ENCODE measurements at places on chromosomes 1 and 21.

DNA sequence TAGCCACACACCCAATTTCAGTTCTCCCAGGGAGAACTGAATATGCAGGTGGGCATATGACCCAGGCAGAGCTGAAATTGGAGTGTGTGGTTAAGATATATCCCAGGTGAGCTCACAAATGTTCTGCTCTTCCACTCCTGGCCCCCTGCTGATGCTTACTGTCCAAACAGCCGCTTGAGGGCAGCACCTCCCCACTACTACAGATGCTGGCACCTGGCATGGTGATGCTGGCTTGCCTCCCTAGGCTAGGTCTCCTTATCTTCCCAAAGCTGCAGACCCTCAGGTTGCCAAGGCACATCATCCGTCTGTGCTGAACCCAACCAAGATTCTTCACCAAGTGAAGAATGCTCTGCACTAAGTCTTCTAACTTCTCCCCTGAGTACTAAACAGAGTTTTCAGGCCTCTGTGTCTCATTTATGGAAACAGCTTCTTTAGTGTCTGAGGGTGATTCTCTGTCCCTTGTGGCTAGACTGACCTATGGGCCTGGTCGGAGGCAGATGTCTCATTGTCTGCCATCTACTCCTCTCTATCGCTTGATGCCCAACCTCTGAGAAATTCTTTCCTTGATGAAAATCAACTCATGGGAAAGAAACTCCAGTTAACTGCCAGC is 27.2 kb downstream of the XCL1 start:
- DNase-seq = peak; percentile 32

- DNase-seq = no peak
These were observed 121.8 kb upstream of the KCNK1 start for GRCh38 chr1:233491953-233492620.

DNA sequence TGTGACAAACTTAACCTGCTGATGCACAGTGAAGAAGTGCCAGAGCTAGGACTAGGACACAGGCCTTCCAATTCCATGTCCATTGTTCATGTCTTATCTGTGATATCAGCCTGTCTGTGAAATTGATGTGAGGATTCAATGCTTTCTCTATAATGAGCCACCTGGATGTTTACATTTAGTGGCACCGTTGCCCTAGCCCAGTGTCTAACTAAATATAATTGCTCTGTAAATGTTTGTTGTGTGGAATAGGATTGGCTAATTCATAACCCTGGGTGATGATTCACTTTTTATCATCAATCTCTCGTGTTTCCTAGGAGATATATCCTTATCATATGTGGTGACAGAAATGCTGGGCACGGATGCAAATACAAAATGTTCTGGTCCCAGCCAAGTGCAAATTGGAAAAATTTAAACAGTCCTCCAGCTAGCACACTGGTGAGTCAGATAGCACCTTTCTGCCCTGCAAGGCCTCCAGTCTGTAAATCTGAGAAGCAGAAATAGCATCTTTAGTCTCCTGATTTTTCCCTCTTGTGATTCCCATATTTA is 46.9 kb upstream of the GNG12 start:
- no peak for DNase-seq

DNA sequence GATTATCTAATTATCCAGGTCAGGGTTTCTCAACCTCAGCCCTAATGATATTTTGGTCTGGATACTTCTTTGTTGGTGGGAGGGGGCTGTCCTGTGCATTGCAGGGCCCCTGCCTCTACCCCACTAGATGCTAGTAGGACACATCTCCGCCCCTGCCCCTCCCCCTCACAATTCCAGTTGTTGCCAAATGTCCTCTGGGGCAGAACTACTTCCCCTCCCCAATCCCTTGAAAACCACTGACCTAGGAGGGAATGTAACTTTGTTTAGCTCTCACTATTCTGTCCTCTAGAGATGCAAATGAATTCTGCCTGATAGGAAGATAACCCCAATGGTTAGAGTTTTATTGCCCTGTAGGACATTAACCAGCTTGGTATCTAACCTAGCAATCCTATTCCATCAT is 8.1 kb downstream of the CACNA1S start:
- no peak for DNase-seq

DNA sequence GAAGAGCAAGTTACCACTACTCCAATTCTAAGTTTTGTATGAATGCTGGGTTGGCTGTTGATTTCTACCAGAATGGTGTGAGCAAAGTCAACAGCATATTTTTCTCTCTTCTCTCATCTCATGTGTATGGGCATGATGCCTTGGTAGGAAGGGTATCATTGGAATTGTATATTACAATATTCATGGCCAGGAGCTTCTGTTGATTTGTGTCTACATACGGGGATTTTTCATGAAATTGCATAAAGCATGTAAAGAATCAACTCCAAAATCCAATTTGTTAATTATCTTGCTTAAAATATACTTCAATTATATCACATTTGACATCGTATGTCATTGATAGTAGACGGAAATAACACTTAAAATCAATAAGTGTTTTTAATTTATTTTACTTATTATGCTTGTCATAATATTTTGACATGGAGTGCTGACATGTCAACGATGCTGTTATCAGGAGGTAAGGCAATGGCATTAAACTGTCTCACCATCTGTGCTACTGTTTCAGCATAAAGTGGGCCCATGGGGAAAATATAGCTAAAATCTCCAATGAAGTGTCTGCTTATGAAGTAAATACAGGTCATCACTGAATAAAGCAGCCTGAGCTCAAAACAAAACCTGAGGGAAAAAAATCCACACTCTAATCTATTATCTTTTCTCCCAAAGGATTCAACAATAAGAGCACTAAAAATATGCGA is 142.2 kb upstream of the NBPF11 start:
- no peak for DNase-seq

- DNase-seq = no peak
These were observed 287.4 kb upstream of the LYPLAL1 start for GRCh38 chr1:218886101-218886871.

- peak; percentile 86 for DNase-seq
These were observed 40.0 kb upstream of the CTPS1 start for GRCh38 chr1:40939320-40940059.

DNA sequence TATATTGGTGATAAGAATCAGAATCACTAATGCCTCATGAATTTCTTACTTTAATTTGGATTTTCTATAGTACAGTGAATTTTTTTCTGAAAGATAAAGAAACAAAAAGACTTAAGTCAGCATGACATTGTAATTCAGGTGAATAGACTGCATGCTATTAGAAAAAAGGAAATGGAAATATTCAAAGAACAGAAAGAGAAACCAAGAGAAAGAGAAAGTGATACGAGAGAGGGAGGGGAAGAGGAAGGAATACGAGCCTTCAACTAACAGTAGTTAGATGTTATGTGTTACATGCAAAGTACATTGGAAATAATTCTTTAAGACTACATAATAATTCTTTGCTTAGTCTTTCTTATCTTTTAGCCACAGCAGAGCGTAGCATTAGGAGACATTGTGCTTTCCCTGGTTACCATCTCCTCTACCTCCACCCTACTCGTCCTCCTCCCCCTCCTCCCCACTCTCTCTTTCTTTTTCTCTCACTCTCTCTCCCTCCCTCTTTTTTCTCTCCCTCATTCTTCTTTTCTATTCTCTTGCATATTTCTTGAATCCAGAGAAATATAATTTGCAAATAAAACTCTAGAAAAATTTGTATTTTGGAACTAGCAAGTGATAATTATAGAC is 46.4 kb upstream of the ADGRL4 start:
- no peak for DNase-seq

DNA sequence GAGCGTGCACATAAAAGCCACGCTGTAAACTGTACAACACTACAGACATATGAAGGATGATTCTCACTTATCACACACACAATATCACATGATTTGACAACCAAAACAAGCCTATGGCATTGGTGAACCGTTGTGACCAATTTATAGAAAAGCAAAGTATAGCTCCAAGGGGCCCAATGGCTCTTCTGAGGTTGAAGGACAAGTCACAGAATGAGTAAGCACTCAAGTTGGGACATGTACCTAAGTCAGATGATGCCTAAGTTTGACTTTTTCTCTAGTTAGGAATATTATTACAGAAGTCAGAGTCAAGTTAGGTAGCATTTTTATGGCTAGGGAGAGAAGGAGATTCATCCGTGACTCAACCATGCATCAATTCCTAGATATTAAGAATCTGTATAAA is 45.7 kb downstream of the PLPP3 start:
- DNase-seq = no peak

- DNase-seq = no peak
These were observed 59.1 kb downstream of the CAMK2N1 start for GRCh38 chr1:20426923-20427322.

DNA sequence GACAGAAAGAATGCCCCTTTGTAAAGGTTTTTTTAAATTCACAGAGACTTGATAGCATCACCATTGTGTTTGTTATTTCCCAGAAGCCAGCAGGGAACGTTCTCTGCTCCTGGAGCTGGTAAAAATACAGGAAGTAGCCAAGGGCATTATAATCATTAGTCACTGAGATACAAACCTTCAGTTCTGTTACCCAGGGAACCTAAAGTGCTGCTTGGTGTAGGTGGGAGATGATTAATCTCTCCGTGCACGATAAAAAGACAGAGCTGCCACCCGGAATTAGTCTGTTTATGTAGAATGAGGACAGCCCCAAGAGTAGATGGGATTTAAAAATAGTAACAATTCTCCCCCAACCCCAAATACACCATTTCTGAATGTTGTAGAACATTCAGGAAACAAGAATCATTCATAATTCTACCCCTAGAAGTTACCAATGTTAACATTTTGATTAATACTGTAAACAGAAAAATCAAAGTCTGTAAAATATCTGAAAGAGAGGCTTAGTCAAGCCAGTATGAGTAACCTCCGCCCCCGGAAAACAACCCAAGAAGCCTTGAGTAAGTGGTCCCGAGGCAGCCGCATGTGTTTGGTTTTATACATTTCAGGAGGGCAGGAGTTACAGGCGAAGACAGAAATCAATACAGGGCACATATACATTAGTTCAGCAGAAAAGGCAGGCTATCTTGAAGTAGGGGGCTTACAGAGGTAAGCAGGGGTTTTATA is 45.3 kb upstream of the CTBS start:
- peak; percentile 67 for DNase-seq

DNA sequence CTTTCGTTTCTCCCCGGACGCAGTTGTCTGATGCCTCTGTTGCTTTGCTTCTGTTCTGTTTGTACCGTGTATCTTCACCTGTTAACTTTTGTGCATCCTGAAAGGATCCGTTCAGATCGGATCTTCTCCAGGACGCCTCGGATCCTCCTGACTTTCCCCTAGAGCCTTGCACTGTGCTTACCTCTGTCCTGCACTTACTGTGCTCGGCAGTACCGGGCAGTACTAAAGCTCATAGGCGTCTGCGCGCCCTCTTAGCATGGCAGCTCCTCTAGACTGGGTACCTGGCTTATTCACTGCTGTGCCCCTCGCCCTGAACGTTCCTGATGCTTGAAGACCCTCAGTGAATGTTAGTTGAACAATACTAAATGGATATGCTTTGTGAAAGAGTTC is 934 bp downstream of the SCP2 start:
- no peak for DNase-seq

- no peak for DNase-seq
These were observed 32.8 kb upstream of the COX20 start for GRCh38 chr1:244802556-244803239.

- no peak for DNase-seq
These were observed 12.1 kb upstream of the PDC start for GRCh38 chr1:186473047-186473446.

DNA sequence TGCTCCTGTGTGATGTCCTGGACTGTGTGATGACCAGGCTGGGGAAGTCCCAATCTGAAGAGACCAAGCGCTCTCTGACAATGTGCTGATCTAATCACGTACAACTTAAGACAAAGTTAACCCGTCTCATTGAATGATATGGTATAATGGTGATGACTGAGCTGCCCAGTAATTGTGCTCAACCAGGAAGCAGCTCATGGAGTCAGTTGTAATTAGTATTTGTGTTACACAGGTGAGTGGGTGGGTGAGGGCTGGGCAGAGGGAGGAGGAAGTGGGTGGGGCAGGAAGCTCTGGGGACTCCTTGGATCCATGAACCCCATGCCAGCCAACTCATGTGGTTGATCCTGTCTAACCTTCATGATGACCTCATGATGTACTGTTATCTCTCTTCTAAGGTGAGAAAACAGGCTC is 8.7 kb upstream of the ECE1 start:
- DNase-seq = no peak

- DNase-seq = no peak
These were observed 96.4 kb upstream of the C1orf105 start for GRCh38 chr1:172324086-172324485.

DNA sequence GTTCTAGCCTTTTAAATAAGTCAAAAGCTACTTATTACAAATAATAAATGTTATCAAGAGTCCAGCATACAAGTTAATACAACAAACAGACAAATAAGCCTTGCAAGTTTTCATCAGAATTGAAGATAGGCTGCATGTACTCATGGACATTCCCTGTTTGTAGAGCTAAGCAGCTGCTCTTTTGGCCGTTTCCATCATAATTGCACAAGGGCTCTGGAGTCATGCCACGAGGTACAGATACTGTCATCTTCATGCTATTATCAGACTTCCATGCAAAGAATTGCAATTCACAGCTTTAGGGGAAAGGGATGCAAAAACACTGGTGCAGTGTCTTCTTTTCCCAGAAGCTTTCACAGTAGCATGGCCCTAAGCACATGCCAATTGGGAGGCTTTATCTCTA is 52.8 kb upstream of the TBX15 start:
- no peak for DNase-seq

DNA sequence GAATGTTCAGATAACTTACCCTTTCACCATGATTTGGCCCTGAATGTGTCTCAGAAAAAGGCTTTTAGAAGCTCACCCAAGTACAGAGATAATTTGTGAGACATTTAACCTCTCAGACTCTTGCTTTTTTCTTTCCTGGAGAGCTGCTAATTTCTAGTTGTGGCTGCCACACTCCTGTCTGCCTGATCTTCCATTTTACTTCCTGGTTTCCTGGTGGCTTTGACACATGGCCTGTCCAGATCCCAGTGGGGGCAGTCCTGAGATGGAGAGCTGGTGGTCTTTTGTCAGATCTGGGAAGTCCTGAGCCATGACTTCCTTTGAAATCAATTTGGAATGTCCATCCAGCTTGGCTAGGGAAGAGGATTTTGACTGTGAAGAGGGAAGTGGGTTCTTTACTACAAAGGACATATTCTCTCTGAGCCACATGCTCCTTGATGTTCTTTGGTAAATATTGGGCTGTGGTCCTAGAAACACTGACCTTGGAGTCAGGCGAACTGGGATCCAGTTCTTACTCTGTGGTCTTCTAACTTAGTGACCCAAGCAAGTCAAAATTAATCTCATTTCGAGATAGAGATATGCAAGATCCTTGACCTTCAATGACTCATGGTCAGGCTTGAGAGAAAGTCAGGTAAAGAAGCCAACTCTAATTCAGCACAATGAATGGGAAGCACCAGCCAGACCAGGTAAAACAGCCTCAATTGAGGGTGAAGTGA is 78.0 kb upstream of the HSD17B7 start:
- DNase-seq = no peak

- no peak for DNase-seq
These were observed 142.9 kb downstream of the LRRC7 start for GRCh38 chr1:69710484-69711189.

All from AML-193 (cell line).